ENCODE measurements at places on chromosomes 12 and 14.

GRCh38 chr12:82723093-82723492 is 36.4 kb downstream of the TMTC2 start:
- no peak for DNase-seq

- no peak for DNase-seq
Observed at GRCh38 chr14:100409651-100410050, 86.5 kb downstream of the SLC25A47 start.

DNA sequence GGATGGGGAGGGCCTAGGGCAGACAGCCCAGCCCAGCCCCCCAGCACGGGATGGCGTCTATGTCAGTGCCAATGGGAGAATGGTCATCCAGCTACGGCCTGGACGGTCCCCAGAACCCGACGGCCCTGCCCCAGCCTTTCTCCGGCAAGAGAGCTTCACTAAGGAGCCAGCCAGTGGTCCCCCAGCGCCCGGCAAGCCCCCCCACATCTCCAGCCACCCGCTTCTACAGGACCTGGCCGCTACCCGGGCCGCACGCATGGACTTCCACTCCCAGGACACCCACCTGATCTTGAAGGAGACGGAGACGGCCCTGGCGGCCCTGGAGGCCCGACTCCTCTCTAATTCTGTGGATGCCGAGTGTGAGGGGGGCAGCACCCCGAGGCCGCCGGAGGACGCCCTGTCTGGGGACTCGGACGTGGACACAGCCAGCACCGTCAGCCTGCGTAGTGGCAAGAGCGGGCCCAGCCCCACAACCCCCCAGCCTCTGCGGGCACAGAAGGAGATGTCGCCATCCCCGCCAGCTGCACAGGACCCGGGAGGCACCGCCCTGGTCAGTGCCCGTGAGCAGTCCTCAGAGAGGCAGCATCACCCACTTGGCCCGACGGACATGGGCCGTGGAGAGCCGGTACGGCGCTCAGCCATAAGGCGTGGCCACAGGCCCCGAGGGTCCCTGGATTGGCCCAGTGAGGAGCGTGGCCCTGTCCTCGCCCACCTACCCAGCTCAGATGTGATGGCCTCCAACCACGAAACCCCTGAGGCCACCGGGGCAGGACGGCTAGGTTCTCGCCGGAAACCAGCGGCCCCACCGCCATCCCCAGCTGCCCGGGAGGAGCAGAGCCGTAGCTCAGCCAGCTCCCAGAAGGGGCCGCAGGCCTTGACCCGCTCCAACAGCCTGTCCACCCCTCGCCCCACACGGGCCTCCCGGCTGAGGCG is 21.9 kb downstream of the CEP170B start:
- DNase-seq: no peak

- DNase-seq: no peak
Observed at GRCh38 chr14:51824191-51824590, 36.2 kb upstream of the GNG2 start.

GRCh38 chr14:95048771-95049312 is 108.5 kb downstream of the DICER1 start:
- no peak for DNase-seq

GRCh38 chr14:74596741-74597450 is 15.1 kb downstream of the LTBP2 start:
- no peak for DNase-seq

DNA sequence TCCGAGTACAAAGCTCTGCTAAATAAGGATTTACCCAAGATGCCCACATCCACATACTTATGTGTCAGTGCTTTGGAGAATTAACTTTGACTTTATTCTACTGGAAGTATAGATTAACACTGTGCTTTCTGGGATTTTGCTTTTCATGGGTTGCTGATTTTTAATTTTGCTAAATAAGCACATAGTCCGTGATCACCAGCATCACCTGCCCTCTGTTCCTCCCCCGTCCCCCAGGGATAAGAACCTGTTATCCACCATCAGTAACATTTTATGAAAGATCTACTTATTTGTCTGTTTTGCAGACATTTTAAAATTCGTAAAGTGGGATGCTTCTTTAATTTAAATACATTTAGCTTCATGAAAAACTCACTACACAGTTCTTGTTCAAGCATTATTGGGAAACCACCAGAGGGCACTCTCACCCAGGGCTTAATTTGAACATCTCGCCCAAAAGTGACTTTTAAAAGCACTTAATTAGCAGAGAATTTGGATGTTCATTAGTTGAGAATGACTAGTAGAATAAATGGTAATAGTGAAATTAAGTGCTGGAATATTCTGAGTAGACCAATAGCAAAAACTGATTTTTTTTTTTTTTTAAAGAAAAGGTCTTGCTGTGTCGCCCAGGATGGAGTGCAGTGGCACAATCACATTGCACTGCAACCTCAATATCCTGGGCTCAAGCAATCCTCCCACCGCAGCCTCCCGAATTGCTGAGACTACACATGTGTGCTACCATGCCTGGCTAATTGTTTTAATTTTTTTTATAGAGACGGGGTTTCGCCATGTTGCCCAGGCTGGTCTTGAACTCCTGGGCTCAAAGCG is 35.7 kb downstream of the MRPL42 start:
- no peak for DNase-seq

DNA sequence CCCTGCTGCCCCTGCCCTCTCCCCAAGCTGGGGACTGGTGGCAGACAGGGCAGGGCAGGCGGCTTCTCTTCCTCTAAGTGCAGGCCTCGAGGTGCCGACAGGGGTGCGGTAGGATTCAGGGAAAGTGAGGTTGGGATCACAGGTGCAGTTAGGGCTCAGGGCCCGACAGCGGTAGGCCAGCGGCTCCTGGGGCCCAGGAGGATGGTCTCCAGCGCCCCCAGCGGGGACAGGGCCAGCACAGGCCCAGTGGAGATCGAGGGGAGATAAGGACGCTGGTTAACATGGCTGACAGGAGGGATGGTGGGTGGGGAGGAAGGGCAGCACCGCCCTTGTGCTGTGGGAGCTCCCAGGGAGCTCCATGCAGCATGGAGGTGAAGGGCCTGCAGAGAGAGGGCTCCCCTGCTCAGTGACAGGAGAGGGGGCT is 935 bp upstream of the CRIP1 start:
- no peak for DNase-seq

DNA sequence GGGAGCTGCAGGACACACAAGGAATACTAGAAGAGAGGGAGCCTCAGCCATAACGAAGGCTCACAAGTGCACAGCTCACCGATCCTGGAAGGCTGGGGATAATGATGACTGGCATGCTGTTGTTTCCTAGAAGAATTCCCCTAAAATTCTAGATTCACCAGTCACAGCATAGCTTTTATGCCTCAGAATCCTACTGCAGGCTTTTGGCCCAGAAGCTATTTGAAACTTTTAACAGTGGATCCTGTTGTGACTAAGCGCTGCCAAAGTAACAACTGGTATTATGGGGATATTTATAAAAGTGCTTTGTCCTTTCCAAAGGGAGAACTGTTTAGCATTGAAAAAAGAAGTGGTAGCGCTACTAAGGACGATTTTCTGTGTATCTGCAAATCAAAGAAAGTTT is 214.1 kb upstream of the PELI2 start:
- DNase-seq: no peak

- DNase-seq: no peak
Observed at GRCh38 chr14:72546344-72547016, 347.4 kb downstream of the DPF3 start.

DNA sequence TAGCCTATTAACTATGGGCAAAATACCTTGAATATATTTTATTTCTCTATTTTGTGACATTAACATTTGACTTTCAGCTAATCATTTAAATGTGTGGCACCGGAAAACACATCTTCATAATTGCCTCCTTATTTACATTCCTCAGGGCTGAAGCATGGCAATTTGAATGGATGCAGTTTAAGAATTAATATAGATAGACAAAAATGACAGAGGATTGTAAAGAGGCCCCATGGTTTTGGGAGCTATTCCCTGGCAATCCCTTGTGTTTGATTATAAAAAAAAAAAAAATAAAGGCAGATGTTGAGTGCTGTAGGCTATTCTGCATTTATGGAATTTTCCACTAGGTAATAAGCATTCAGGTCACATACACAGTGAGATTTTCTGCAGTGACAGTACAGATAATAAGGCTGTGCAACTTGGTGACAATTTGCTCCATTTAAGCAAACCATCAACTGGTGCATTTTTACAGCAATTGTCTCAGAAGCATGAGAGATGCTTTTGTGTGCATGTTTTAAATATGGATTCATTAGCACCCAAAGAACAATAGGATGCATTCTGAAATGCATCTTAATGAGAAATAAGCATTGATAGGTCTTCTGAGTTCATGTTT is 123.2 kb upstream of the SLC38A4 start:
- no peak for DNase-seq
